HL-60 (cell line): ENCODE measurements at places on chromosomes 6 and 20.
A peak's percentile ranks its signal among the peaks of the same experiment; 100 is the strongest.

DNA sequence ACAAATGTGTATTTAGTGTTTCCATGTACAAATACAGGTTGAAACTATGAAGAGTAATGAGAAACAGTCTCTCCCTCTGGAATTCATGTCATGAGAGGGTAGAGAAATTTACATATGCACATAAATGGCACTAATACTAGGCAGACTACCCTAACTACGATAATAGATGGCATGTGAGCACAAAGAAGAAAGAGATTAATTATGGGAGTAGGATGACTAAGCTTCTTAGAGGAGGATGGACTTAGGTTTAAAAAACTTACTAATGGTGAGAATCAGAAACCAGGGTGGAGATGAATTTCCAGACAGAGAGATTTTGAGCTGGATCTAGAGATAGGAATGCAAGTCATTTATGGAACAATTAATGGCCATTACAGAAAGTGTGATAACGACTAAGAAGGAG is 225.3 kb upstream of the HTR1E start:
- DNase-seq = no peak

DNA sequence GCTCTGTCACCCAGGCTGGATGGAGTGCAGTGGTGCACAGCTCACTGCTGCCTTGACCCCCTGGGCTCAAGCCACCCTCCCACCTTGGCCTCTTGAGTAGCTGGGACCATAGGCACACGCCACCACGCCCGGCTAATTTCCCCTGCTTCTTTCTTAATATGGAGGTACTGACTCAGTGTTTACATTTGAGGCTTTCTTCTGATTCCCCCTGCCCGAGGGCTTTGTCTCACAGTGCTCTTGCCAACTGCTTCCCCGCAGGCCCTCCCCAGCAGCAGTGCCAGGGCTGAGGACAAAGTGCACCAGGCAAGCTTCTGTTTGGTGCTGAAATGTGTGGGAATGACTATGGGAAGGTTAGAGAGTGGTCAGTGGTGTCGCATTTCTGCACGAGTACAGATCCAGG is 34.8 kb downstream of the NR2E1 start:
- DNase-seq = no peak

GRCh38 chr6:143205585-143205984 is 144.9 kb downstream of the AIG1 start:
- no peak for DNase-seq

DNA sequence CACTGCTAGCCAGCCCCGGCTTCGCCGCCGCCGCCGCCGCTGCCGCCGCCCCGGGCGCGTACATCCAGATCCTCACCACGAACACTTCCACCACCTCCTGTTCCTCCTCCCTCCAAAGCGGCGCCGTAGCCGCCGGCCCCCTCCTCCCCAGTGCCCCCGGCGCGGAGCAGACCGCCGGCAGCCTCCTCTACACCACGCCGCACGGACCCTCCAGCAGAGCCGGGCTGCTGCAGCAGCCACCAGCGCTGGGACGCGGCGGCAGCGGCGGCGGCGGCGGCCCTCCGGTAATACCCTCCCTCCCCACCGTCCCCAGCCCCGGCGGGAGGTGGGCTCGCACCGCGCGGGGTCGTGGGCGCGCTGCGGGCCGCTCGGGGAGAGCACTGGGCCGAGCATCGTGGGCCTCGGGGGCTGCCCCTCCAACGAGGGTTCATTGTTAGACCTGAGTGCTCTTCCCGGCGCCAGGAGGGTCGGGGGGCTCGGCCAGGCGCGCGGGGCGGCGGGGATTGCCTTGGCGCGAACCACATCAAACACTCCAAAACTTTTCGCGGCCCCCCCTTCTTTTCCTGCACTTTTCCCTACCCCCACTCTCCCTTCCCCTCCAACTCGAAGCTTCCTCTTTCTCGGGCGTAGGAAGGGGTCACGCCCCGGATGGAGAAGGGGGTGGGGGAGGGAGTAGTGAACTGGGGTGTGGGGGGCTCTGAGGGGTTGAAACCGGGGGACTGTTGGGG is 827 bp downstream of the E2F3 start:
- peak; percentile 65 for DNase-seq

DNA sequence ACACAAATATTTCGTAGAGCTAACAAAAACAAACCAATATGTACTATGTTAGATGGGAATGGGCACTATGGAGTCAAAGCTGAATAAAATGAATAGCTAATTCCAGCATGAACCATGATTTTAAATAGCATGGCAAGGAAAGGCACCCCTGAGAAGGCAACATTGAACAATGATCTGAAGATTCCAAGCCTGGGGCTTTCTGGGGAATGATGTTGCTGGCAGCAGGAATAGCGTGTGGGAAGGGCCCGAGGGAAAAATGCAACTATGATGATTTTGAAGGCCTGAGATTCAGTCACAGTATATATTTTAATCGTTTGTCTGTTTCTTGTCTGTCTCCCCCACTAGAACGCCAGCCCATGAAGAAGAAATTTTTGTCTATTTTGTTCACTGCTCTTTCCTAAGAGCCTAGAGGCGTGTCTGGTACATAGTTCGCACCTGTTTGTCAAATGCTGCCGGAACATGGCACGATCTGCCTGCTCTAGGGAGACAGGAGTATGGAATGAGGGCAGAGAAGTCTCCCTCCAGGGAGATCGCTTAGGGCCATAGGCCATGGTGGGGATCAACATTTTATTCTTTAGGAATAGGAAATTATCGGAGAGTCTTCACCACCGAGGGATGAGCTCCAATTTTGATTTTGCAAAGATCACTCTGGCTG is 84.8 kb upstream of the EYA2 start:
- no peak for DNase-seq

DNA sequence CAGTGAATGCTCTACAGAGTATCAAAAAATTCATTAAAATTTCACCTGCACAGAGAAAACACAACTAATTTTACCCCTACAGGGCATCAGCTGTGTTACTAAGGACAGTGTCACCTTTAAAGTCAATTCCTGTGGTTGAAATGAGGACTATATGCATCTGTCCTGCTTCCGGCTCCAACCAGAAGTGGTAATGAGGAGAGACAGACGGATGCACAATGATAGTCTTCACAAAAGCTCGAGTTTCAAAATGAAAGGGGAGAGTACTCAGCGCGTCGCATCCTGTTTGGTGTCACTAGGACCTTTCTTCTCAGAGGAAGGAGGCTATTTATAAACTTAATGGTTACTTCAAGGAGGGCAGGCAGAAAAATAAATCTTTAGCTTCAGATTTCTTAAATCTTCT is 86.5 kb downstream of the LYRM4 start:
- DNase-seq = no peak

DNA sequence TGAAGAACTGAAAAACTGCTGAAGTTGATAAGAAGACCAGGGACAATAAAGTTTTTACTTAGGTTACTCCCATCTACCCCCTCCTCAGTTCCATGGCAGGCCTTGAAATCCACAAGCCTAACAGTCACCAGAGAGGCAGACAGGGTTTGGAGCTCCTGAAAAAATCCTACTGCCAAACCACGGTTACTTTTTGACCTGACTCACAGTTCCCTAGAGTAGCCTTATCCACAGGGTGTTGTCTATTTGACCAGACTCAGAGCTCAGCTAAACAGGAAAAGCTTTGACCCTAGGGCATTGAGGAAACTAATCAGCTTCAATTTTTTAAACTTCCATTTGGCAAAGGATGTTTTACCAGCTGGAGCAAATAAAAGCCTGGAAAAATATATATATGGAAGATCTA is 257.7 kb upstream of the NT5E start:
- DNase-seq = no peak
